Left renal cortex interstitium (tissue), 4 donors: ENCODE measurements at places on chromosomes 4 and X.

DNA sequence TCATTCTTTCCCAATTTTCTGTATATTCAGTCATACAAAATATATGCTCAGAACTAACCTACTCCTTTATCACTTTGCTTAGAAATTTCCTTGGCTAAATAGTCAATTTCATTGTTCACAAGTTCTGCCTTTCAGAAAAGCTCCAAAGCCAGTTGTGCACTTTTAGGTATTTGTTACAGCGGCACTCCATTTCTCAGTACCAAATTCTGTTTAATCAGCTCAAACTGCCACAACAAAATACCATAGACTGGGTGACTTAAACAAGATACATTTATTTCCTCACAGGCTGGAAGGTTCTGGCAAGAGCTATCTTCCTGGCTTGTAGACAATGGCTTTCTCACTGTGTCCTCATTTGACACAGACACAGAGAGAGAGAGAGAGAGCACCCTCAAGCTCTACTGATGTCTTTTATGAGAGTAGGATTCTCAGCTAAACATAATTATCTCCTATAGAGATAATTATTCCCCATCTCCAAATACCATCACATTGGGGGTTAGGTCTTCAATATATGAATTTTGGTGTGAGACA, 188.8 kb upstream of the FSTL5 start:
- no peak for DNase-seq

GRCh38 chr4:47698837-47699236, 139.0 kb downstream of the CORIN start:
- DNase-seq: no peak

DNA sequence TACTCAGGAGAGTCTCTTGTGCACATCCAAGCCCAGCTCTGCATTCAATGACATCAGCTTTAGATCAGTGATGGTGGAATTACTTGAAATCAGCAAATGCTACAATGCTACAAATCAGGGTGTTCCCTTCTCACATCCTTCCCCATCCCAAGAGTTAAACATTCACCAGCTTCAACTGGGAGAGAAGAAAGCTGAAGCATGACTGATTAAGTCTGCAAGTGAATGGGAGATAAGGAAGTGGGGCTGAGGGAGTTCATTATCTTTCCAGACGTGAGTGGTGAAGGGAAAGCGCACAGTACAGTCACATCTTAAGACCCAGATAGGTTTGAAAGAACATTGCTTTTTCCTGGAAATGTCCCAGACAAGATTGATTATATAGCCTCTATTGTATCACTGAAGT, 26.2 kb upstream of the MAP9 start:
- DNase-seq: no peak

- no peak for DNase-seq
Observed at GRCh38 chr4:5955201-5955821, 62.4 kb upstream of the CRMP1 start.
